ENCODE measurements at places on chromosomes 11 and 22. TPM values are rescaled to one million over a fixed set of nuclear protein-coding genes. Genes with fewer than 3 reads are reported as not detected.
A peak's percentile ranks its signal among the peaks of the same experiment; 100 is the strongest.

DNA sequence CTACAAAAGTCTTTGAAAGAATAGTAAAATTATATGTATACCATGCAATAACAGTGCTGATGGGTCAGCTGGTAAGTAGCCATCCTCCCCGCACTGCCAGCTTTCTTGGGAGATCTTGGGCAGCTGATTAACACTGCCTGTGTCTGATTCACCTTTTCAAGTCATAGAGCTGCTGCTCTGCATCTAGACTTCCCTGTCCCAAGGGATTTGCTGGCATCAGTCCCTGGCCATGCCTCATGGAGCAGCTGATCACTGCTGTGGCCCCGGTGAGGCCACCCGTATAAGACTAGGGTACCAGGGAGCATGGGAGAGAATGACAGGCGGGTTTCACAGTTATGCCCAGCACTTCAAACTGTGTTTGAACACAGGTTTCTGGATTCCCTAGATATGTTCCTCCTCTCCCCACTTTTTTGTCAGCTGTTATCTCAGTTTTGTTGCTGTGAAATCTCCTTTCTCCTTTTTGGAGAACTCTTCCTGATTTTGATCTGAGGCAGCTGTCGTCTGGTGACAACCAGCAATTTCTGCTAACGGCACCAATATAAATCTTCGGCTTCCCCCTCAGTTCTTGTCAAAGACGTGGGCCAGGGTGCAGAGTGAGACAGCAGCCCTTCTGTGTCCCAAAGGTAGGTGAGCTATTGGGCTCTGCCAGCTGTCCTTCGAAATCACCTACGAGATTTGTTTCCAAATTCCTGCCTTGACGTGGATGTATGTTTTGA lies 438.9 kb downstream of the NTM start:
- no peak for DNase-seq

GRCh38 chr22:19855504-19856409 lies 1.1 kb upstream of the GNB1L start:
- no peak for DNase-seq

The TESMIN gene
- 9.6 TPM for total RNA-seq

The IGLL1 gene
- total RNA-seq, result not detected

DNA sequence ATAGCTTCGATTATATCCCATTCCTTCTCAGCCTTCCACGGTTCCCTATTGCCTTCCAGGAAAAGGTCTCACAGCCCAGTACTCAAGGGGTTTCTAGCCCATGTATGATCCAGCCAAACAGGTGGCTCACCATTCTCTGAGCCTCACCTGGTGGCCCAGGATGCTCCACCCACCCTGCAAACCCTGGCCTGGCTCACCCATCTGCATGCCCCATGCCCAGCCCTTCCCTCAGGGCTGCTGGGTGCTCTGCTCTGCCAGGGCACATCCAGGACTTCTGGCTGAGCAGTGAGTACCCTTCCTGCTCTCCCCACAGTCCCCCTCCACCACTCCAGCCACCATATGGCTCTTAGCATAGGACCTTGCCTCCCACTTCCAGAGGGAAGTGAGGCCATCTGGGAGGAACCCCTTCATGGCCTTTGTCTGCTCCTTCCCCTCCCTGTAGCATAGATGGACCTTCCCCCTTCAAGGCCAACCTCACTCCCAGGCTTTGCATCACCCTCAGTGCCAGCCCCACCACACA lies 5.8 kb upstream of the RCOR2 start:
- DNase-seq, result no peak

DNA sequence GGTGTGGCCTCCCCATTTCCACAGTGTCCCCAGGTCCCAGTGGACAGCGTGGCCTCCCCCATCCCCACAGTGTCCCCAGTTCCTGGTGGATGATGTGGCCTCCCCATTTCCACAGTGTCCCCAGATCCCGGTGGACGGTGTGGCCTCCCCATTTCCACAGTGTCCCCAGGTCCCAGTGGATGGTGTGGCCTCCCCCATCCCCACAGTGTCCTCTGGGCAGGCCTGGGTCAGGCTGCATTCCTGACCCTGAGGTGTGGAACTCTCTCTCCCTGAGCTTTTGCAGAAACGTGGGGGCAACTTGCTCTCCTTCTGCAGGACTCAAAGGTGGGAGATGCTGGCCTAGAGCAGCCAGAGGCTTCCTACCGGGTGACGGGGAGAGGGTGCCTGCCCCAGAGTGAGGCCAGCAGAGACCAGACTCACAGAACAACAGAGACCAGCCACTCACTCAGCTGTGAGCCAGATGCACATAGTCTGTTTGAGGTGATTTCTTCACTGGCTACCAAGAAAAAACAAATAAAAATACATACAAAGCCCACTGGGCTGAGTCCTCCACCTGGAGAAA lies 85.8 kb upstream of the FGF3 start:
- no peak for DNase-seq

The VSIG10L2 gene
- 0.24 TPM for total RNA-seq

GRCh38 chr22:25368271-25368670 lies 148.8 kb downstream of the CRYBB2 start:
- DNase-seq, result peak; percentile 36

GRCh38 chr11:44005956-44006355 lies 41.8 kb upstream of the ACCSL start:
- DNase-seq, result no peak

- DNase-seq, result no peak
Observed at GRCh38 chr11:68956142-68956541, 24.6 kb downstream of the MRGPRD start.

DNA sequence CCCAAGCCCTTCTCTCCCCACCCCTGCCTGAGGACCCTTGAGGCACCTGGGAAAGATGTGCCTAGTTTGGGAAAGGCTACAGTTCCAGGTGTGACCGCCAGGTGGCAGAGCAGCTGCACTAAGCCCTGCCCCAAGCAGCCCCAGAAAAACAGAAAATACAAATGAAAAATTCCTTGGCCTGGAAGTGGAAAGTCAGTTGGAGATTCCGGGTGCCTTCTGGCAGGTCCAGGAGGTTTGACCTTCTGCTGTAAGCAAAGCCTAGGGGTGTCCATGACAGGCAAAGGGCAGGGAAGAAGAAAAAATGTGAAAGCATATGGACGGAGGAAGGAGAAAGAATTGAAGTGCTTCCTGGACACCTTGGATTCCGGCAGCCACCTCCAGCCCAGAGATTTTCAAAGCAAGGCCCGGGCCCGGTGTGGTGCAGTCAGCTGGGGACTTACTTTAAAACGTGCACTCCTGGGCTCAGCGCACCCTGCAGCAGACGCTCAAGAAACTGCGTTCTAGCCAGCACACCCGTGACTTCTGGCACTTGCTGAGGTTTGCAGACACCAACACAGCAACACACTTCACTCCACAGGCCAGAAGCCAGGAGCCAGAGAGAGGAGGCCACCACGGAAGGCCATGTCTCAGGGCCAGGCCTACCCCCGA lies 37.3 kb upstream of the SLC22A12 start:
- peak; percentile 65 for DNase-seq

GRCh38 chr22:42326801-42327200 lies 56.3 kb upstream of the TCF20 start:
- DNase-seq, result no peak

The PNPLA2 gene
- 6.7 TPM for total RNA-seq

GRCh38 chr11:113072237-113072858 lies 111.1 kb downstream of the NCAM1 start:
- no peak for DNase-seq

DNA sequence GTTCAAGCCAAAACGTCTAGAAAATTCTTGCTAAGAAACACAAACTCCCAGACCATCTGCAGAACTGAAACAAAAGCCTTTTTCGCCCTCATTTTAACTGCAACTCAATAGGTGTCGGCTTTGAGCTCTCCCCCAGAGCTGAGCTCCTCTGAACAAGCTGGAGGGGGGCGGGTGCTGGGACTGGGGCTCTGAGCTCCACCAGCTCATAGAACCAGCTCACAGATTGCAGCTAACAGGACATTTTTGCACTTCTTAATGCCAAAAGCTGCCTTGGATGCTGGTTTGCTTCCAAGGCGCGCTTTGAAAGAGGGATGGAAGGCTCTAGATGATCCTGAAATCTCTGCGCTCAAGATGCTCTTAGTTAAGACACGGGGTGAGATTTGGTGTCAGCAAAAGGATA lies 6.0 kb upstream of the YWHAH start:
- peak; percentile 64 for DNase-seq

DNA sequence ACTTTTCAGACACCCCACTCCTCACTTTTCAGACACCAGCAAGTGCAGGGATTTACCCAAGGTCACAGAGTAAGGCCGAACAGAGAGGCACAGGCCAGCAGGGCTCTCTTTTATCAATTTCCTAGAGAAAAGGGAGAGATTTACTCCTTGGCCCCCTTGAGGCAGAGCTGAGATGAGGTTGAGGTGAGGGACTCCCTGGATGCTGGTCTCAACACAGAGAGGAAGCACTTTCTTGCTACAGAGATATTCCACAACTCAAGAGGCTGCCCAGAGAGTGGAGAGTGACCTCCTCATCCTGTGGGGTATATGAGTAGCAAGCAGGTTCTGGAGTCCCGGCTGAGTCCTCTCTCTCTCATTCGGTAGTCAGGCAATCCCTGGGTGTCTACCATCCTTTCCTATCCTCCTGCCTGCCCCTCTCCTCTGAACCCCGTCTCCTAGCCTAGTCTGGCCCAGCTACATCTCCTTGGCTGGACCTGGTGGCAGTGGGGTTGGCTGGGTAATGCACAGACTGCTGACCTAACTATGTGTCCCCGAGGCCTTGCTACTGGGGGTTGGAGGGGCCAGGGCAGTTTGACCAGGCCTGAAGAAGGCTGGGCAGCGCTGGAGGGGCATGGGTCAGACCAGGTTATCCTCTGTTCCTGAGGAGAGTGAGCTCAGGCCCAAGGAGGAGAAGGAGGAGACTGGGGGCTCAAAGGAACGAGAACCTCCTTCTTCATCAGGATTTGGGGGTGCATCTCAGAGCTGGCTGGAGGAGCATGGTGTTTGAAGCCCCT lies 1.8 kb upstream of the ARHGEF17 start:
- no peak for DNase-seq

DNA sequence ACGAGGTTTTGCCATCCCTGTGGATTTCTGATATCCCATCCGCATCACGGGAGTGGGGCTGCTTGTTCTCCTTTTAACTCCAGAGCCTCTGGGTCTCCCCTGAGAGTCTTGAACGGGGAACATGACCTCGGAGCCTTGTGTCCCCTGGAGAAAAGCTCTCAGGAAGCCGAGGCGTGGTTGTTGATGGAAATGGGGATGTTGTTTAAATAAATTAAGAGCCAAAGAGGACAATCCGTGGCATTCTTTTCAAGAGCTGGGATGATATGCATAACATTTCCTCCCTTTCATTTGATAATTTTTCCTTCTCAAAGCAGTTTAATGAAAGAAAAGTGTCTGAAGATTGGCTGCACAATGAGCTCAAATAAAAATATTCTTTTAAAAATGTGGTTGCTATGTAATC lies 14.2 kb downstream of the TSPAN18 start:
- DNase-seq, result no peak

The CD151 gene
- 159 TPM for total RNA-seq

DNA sequence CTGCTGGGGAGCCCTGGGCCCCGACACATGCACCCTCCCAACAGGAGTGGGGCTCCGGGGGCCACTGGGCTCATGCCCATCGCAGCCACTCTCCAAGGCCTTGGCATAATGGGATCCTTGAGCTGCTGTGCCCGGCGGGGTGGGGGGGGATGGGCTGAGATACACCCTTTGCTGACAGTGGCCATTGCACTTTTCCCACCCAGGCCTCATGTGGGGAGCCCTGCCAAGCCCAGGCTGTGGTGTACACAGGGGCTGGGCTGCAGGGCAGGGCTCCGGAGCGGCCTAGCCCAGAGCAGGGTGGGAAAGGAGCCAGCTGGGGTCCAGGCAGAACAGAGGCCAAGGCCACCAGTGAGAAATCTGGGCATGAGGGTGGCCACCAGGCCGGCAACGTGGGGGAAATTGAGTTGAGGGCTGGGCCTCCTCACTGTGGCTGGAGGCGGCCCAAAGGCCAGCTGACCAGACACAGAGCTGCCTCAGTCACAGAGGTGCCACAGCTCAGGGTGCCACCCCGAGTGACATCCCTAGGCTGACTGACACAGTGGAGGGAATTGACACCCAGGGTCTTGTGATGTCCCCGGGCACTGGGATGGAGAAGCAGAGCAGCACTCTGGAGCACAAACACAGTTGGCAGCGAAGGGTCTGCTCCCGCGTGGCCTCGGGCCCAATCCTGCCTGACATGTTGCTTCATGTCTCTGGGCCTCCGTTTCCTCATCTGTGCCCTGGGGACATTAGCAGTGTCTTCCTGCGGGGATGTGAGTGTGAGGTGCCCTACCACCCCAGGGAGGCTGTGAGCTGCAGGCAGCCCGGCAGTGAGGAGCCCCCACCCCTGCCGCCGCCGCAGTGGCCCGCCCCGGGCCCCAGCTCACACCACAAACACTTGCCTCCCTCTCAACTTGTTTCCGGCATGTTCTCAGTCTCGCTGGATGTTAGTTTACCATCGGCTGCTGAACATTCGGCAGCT lies 30.4 kb downstream of the RTN4R start:
- no peak for DNase-seq

DNA sequence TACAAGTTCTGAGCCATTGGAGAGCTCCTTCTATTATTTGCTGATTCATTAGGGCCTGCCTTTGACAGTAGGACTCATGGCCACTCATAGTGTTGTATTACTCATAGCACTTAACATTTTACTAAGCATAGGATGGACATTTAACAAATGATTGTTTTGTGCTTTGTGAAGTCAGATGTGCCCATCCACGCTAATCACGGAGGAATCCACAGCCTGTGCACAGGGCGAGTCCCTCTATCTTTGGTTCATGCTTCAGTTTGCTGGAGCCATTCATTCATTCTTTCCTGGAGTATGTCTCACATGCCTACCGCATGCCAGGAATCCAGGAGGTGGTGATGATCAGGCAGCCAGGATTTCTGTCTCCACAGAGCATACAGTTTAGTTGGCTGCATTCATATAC lies 254.1 kb downstream of the NTM start:
- DNase-seq, result no peak

DNA sequence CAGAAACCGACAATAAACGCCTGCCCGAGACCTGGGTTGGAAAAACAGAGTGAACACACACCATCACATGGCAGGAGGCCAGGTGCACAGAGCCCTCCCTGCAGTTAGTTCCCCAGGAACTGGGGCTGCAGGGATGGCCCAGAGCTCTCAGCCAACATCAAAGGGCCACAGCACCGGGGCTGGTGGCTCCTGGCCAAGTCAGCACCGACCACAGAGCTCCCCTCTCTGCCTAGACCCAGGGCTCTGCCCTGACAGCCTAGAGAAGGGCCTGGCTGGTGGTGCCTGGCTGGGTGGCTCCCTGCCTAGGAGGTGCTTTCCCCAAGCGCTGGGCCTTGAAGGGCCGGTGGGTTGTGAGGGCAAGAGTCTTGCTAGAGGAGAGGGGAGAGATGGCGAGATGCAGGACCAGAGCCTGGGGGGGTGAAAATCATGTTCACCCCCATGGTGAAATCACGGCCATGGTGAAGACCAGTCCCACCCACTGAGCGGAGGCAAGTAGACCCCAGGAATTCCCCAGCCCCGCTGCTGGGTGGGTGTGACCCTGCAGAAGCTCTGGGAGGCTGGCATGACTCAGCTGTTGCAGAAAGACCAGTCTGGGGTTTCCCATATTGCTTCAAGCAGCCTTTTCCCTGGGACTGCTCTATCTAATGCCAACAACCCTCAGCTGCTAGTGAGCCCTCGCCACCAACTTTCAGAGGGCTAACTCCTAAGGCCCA lies 7.2 kb upstream of the BID start:
- peak; percentile 56 for DNase-seq

The LARGE2 gene
- total RNA-seq, result not detected

The OR4C15 gene
- not detected for total RNA-seq

The MUC2 gene
- total RNA-seq, result under 0.01 TPM

Measured in umbilical cord (tissue), 2 donors.